DMS79 treated with DMSO at 0.1 percent for 48 hours (cell line): ENCODE measurements at places on chromosomes 3 and 15.

GRCh38 chr15:80568876-80569605 lies 126.1 kb upstream of the ABHD17C start:
- DNase-seq = no peak

GRCh38 chr3:148126956-148127355 lies 570.7 kb upstream of the AGTR1 start:
- DNase-seq = no peak

GRCh38 chr3:60580809-60581208 lies 670.4 kb downstream of the FHIT start:
- no peak for DNase-seq

GRCh38 chr3:100158918-100159330 lies 44.6 kb upstream of the FILIP1L start:
- no peak for DNase-seq

DNA sequence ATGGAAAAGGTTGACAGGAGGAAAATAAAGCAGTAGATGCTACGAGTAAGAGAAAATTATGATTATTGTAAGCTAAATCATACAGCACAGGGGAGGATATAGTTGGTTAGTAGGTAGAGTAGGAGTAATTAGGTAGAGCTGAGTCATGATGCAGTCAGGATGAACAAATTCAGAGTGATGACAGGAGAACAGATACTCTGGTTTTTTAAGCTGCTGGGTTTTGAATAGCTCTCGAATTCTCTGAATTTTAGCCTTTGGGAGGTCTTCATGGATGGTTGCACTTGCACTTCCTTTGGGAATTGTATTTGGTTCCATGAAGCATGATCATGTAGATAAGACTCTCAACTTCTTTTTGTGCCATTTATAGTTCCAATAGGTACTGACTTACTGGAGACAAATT lies 96.2 kb downstream of the ECT2 start:
- DNase-seq = no peak

DNA sequence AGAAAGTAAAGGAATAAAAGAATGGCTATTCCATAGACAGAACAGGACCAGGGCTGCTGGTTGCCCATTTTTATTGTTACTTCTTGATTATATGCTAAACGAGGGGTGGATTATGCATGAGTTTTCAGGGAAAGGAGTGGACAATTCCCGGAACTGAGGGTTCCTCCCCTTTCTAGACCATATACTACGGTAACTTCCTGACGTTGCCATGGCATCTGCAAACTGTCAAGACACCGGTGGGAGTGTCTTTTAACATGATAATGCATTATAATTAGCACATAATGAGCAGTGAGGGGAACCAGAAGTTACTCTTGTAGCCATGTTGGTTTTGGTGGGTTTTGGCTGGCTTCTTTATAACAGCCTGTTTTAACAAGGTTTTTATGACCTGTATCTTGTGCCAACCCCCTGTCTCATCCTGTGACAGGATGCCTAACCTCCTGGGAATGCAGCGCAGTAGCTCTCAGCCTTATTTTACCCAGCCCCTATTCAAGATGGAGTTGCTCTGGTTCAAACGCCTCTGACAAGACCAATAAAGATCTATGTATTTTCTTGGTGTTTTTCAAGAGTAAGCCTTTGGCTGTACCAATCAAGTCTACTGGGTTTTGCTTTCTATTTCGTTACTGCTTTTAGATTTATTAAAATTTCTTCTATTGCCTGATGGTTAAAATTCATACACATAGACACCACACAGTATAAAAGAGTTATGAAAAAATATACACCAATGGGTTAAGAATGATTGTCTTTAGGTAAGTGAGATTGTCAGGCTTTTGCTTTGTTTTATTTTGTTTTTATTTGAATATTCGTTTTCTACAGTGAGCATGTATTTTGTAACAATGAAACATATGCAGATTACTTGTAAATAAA lies 37.4 kb upstream of the CTDSPL start:
- DNase-seq = no peak

- DNase-seq = no peak
Measured at GRCh38 chr3:11323813-11324212, 51.6 kb downstream of the ATG7 start.

GRCh38 chr3:117790235-117790987 lies 1080.8 kb downstream of the TUSC7 start:
- no peak for DNase-seq
